ENCODE measurements at places on chromosomes 7 and 10. TPM values are rescaled to one million over a fixed set of nuclear protein-coding genes. Genes with fewer than 3 reads are reported as not detected.

DNA sequence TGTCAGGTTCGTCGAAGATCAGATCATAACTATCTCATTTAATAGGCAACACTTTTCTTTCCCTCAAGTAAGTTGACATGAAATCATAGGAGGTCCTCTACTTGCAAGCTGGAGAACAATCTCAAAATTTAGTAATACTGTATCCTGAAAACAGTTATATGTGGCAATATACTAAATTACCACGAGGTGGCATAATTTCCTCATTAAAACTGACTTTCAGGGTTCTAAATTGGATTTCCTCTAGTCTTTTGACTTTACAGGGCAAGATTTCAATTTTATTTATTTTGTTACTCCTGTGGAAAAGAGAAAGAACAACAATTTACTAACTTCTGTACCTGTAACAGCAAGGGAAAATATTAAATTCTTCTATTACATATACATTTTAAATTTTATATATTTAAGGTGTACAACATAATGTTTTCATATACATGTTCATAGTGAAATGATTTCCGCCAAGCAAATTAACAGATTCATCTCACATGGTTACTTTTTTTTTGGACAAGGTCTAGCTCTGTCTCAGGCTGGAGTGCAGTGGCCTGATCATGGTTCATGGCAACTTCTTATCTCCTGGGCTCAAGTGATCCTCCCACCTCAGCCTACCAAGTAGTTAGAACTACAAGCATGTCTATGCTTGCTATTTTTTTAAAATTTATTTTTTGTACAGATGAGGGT, 53.4 kb upstream of the CYP2C18 start:
- no peak overlapping the region for H3K27ac ChIP-seq
- H3K4me3 ChIP-seq: no peak overlapping the region
- H3K4me1 ChIP-seq: no peaks in the 10 kb centered on the region
- DNase-seq: no peak
- H3K36me3 ChIP-seq: no peaks in the 10 kb centered on the region

GRCh38 chr7:146185844-146186243, 69.2 kb downstream of the CNTNAP2 start:
- H3K4me3 ChIP-seq: no peak overlapping the region
- no peaks in the 10 kb centered on the region for H3K27me3 ChIP-seq
- H3K36me3 ChIP-seq: no peaks in the 10 kb centered on the region
- H3K27ac ChIP-seq: no peak overlapping the region
- no peak for DNase-seq

The PRR15 gene
- not detected for total RNA-seq

The LIPJ gene
- total RNA-seq: not detected

The TYW1B gene
- total RNA-seq: 2.8 TPM

The DRGX gene
- not detected for total RNA-seq

DNA sequence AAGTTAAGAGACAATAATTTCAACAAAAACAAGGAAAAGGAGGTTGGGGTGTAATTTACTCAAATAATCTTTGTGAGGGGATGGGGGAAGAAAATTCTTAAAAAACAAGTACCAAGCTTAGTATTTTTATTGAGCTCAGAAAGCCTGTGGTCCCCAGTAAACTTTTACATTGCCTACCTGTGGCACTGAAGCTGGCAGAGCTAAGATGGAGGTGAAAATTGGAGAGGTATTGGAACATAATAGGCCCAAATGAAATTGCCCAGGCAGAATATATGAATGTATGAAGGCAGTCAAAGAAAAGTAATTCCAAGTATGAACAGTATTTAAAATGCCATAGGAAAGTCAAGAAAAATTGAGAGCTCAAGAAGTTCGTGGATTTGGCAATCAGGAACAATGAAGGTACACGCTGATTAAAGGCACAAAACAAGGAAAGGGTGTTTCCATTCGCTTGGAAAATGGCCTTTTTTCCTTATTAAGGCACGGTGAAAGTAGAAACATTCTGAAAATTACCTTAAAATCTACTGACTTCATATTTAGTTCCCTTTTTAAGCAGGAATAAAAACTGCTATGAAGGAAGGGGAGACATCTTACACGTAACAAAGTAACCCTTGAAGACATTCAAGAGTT, 3.4 kb upstream of the KMT2E start:
- H3K4me1 ChIP-seq: peaks cover 33% of the 10 kb centered on the region
- H3K27me3 ChIP-seq: no peaks in the 10 kb centered on the region
- H3K4me3 ChIP-seq: peak overlapping the region; percentile 95

- H3K27me3 ChIP-seq: no peaks in the 10 kb centered on the region
- H3K4me1 ChIP-seq: no peaks in the 10 kb centered on the region
- DNase-seq: no peak
- H3K4me3 ChIP-seq: no peak overlapping the region
- H3K36me3 ChIP-seq: no peaks in the 10 kb centered on the region
Measured at GRCh38 chr7:125154930-125155329, 225.3 kb upstream of the POT1 start.

DNA sequence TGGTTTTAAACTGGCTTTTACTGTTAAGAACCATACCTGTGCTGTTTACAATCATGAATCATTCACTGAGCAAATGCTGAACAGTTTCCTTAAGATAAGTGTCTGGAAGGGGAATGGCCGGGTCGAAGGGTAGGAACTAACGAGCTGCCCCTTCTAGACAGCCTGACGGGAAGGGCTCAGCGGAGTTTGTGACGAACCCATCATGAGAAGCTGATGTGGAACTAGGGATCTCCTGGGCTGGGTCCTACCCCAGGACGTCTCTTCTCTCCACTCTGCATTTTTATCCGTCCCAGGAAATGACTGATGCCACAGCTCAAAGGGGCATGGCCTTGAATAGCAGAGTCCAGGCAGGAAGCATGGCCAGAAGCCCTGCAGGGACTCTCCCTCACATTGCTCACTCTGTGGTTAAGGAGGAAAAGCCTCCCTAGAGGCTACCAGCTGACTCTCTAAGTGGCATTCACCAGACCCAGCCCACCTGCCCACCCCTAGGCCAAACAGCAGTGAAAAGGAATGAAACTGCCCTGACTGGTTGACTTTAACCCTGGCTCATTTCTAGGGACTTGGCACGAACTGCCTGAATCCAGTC, 112.0 kb downstream of the PFKFB3 start:
- peaks cover 6% of the 10 kb centered on the region for H3K36me3 ChIP-seq
- H3K4me1 ChIP-seq: peaks cover 11% of the 10 kb centered on the region
- no peak overlapping the region for H3K27ac ChIP-seq
- no peak for DNase-seq

GRCh38 chr7:141738592-141739013, 445 bp downstream of the SSBP1 start:
- peak overlapping the region; percentile 90 for H3K4me3 ChIP-seq
- H3K36me3 ChIP-seq: peaks cover 34% of the 10 kb centered on the region
- peaks cover 40% of the 10 kb centered on the region for H3K4me1 ChIP-seq
- H3K27ac ChIP-seq: peak overlapping the region; percentile 96
- no peak for DNase-seq

DNA sequence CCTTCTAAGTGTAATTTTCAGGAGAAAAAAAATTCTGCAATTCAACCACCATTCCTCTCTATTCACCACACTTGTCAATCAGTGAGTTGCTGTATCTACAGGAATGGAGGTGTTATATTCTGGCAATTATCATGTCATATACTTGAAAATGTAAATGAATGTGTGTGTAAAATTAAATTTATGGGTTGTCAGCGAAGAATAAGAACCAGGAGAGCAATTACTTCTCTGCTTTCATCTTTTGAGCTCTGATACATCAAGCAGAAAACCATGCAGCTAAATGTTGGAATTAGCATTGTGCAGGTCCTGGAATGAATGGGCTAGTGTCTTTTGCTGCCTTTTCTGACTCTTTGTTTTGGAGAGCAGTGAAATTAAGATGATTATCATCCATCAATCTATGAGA, 207.6 kb downstream of the FOXP2 start:
- no peaks in the 10 kb centered on the region for H3K4me1 ChIP-seq
- no peak overlapping the region for H3K27ac ChIP-seq
- H3K27me3 ChIP-seq: no peaks in the 10 kb centered on the region
- DNase-seq: no peak

Measured in activated naive CD4-positive, alpha-beta T cell treated with anti-CD3 and anti-CD28 coated beads for 36 hours (primary cell).